Neural crest cell (in vitro differentiated cells): ENCODE measurements at places on chromosomes 12 and 14.

GRCh38 chr12:70745048-70745447 is 107.8 kb upstream of the PTPRB start:
- no peak for DNase-seq

DNA sequence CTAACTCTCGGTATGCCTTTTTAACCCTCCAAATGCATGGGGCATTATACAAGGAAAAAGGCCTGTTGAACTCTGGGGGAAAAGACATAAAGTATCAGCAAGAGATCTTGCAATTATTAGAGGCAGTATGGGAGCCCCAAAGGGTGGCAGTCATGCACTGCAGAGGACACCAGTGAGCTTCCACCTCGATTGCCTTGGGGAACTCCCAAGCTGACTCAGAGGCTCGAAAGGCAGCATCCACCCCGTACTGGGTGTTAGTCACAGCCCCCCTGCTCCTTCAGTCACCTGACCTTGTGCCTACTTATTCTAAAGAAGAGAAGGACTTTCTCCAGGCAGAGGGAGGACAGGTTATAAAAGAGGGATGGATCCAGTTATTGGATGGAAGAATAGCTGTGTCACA is 781.4 kb upstream of the TMEM132C start:
- DNase-seq: no peak

GRCh38 chr12:79873201-79873600 is 61.7 kb downstream of the PPP1R12A start:
- DNase-seq: no peak

DNA sequence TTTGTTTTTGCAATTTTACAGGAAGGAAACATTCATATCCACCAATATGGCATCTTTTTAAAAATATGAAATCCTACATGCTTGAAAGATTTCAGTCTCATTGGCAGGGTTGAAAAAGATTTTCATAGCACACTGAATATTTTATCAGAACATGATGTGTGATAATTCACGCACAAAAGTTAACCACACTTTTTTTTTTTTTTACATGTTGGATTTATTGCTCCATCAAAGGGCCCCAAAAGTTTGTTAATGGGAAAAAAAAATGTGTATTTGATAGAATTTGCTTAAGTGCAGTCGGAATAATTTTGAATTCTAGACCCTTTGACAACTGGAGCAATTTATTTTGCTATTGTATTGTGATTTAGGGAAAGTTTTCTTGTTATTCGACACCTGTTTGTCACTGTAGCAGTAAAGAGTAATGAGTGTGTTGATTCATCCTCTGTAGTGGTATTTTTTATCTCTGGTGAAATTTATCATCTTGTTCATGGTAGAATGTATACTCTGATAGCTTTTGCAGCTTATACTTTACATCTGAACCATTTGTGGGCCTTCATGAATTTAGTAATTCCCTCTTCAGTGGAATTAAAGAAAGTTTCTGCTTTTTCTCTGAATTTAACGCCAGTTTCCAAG is 1.1 kb downstream of the EML1 start:
- DNase-seq: no peak

- no peak for DNase-seq
Measured at GRCh38 chr12:26554332-26554731, 278.7 kb downstream of the ITPR2 start.

- no peak for DNase-seq
Measured at GRCh38 chr14:91005716-91006115, 54.7 kb downstream of the RPS6KA5 start.

DNA sequence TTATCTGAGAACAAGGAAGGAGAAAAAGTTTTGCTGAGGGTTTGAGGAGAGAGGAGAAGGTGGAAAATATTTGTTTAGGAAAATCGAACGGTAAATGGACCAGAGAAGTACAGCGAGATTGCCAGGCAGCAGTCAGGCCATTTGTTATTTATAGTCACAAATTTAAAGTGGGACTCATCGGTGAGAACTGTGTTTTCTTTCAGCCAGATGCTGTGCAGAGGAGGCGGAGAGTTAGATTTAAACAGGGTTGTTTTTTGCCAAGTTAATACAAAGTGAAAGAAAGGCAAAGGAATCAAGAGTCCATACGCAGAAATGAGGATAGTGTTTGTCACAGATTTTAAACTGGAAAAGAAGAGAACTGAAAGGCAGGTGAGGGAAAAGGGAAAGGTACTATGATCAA is 200.6 kb upstream of the CNOT2 start:
- DNase-seq: no peak

DNA sequence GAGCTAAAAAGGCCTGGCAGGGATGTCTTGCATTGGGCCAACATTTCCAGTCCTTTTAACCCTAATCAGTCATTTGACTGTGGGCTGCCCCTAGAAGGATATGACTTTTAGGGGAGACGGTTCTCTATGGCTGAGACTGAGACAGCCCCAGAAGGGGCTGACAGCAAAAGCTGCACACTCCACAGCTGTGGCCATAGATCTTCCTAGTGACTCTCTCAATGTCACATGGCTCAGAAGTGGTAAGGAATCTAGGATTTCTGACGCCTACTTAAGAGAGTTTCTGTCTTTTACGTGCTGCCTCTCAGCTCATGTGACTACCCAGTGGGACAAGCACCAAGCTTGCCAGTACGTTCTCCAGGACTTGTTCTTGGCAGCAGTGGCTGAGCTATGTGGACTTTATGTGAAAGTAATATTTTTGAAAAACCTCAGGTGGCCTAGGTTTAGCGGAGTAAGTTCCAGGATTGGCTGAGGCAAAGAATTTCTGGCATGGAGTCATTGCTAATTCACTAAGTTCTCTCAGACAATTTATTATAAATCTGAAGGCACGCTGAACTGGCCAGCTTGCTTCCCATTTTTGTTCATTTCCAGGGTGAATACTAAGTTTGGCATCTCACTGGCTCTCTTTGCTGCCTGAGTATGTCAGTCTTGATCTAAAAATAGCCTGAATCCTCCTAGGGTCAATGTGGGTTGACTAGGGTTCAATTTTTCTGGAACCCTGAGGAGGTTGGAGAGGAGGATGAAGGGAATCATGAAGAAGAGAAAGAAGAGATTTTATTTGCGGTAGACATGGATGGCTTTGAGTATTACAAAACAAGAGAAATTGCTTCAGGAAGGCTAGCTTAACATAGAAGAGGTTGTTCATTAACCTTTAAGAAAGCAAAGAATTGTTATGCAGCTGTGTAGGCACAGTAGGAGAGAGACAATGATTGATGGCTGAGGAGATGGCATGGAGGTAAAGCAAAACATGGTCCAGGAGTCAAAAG is 271.8 kb downstream of the AEBP2 start:
- no peak for DNase-seq

DNA sequence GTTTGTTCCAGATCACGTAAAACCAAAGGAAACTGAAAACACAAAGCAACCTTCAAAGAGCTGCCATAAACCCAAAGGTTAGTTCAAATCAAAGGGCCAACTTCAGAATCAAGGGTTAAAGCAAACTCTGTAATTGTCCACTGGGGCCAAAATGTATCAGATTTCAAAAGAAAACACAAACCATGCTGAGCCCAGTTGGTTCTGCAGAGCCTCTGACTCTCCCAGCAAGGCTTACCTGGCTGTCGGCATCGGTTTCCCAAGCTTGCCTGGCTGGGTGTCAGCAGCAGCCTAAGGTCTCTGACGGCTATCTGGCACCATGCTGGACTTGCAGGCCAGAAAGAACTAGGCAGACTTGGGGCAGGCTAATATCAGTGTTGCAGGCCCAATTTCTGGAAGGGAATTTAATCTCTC is 125.3 kb downstream of the DAD1 start:
- no peak for DNase-seq

DNA sequence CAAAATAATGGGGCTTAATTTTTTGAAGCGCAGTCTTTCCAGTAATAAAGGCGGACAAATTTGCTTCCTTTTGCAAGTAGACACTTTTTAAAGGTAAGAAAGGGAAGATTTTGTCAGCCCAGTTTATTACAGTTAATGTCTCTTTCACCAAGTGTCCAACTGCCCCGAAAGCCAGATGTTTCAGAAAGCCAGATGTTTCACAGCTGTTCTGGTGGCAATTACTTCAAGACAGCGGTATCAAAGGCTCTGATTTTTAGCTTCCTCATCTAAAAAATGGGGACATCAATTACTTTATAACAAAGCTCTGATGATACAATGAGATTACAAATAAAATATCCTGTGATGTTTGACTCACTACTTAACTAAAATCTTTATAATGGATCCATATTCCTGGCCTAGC is 1.0 kb downstream of the WBP11 start:
- no peak for DNase-seq

- DNase-seq: no peak
Measured at GRCh38 chr12:111311011-111311410, 57.9 kb downstream of the PHETA1 start.

- no peak for DNase-seq
Measured at GRCh38 chr12:82832981-82833380, 146.3 kb downstream of the TMTC2 start.

DNA sequence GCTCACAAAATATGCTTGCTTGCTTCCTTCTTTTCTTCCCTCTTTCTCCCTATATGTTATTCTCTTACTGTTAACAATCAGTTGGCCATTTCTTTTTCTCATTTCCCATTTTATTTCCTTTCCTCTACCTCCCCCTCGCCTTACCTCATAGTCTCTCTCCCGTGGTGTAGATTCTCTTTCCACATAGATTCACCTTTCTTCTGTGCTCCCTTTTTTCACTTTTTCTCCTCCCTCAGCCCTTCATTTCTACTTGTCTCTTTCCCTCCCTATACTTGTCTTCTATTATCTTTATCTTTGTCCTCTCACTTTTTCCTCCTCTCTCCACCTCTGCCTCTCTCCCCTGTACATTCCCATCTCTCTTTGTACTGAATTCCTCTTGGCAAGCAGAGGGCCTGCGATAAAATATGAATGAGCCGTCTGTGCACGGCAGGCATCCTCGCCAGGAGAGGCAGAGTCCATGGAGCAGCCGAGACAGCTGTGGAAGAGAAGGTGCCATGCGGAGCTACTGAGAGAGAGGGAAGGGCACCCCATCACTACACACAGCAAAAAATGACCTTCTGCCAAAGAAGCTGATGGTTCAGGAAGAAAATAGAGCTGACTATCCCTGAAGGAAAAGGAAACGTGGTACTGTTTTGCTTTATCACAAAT is 12.1 kb downstream of the C14orf93 start:
- DNase-seq: no peak

GRCh38 chr14:24426150-24426911 is 3.1 kb downstream of the CBLN3 start:
- DNase-seq: no peak

GRCh38 chr12:122942637-122943036 is 23.6 kb downstream of the ABCB9 start:
- DNase-seq: no peak

GRCh38 chr12:12108441-12109058 is 37.8 kb downstream of the BCL2L14 start:
- DNase-seq: no peak

DNA sequence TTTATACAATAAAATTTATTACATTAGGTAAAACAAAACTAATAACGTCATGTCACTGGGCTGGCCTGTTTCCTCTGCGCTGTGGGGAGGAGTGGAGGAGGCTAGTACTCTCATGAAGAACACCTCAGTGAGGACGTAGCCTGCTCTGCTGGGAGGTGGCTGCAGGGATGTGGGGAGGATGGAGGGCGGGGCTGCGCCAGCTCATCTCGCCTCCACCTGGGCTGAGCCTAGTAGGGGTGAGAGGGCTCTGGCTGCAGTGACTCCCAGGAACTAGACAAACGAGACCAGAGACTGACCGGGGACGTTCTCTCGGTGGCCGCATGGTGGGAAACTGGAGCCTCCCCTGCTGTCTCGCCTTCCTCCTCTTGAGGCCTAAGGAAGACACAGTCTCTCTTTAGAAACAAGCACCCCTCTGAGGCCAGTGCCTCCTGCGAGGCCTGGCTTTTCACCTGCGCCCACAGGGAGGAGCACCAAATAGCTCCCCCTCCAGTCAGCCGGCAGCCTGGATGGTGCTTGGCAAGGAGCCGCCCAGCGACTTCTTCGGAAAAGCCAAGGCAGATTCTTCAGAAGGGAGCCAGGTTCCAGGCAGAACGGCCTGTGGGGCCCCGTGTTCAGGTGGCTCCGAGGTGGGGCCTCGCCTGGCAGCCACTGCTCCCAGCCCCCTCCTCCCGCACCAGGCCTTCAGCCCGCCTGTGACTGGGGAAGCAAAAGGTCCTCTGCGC is 62.4 kb downstream of the PLEKHG3 start:
- no peak for DNase-seq

GRCh38 chr14:90900476-90901083 is 84.3 kb upstream of the TTC7B start:
- DNase-seq: no peak

GRCh38 chr12:128644664-128645296 is 179.0 kb downstream of the SLC15A4 start:
- peak; percentile 19 for DNase-seq

DNA sequence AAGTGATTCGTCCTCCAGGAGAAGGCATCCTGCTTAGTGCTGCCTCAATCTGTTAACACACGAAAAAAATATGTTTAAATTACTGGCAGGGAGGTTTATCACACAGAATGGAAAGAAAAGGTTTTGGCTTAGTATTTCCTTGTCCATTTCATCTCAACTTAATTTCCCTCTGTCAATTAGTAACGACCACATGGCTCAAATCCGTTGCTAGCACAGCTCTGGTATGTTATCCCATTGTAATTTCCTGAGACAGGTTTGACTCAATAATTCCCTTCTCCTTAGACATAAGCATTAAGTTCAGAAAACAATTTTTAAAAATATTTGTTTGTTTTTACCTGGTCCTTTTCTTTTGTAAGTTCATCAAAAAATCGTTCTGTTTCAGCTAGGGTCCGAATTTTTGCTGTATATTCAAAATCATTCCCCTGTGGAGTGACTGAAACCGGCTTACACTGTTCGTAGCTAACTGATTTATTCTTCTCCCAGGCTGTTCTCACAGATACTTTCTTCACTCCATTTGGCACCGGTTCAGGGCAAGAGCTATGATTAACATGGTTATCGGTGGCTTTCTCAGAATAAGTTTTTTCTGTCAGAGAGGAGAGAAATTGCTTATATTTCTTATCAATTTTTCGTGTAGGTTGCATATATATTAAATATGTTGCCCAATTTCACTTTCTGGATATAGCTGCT is 10.1 kb upstream of the PITPNM2 start:
- DNase-seq: no peak

DNA sequence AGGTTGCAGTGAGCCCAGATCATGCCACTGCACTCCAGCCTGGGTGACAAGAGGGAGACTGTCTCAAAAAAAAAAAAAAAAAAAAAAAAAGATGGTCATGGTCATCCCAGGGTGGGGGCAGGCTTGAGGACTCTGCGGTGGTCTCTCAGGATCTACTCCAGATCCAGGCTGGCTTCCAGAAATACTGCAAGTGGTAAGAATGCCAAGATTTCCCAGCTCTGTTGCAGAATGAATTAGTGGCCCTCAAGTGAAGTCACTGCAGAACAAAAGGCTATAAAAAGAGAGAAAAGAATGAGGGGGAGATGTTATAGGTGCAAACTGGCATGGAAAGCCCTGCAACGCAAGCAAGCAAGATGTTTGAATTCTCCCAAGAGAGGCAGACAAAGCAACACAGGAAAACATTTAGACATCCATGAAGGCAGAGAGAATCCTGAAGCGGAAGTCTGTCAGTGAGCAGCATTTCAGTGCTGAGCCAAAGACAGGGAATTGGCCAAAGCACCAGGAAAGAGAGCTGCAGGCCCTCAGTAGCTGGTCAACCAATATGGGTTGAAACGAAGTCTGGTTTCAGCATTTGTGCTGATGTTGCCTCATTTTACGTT is 31.9 kb upstream of the ETFBKMT start:
- DNase-seq: no peak

- no peak for DNase-seq
Measured at GRCh38 chr12:111056618-111057521, 136.5 kb upstream of the MYL2 start.

GRCh38 chr12:64624035-64624434 is 13.7 kb downstream of the RASSF3 start:
- no peak for DNase-seq

GRCh38 chr12:130571089-130571488 is 145.0 kb downstream of the RIMBP2 start:
- no peak for DNase-seq
